ENCODE measurements at places on chromosomes 13 and 19.

GRCh38 chr19:41638641-41639081 lies 11.8 kb upstream of the CEACAM4 start:
- no peak for DNase-seq

- no peak for DNase-seq
Observed at GRCh38 chr19:14165990-14166830, 29.8 kb upstream of the ASF1B start.

DNA sequence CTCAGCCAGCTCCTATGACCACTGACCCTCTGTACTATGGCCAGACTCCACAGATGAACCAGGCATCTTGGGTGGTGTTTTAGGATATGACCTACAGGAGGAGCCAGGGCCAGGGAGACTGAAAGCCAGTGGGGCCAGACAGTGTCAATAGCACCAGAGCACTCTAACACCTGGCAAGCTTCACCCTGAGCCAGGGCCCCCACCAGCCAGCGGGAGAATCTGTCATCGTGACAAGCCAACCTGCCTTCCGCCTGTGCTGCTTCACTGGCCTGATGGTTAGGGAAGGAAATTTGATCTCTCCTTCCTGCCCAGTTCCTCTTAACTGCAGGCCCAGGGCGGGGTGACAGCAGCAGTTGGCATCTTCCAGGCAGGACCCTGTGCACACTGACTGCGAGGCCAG lies 222.4 kb downstream of the UQCRFS1 start:
- DNase-seq = no peak

GRCh38 chr13:20349564-20350381 lies 117.7 kb upstream of the GJB6 start:
- DNase-seq = no peak

DNA sequence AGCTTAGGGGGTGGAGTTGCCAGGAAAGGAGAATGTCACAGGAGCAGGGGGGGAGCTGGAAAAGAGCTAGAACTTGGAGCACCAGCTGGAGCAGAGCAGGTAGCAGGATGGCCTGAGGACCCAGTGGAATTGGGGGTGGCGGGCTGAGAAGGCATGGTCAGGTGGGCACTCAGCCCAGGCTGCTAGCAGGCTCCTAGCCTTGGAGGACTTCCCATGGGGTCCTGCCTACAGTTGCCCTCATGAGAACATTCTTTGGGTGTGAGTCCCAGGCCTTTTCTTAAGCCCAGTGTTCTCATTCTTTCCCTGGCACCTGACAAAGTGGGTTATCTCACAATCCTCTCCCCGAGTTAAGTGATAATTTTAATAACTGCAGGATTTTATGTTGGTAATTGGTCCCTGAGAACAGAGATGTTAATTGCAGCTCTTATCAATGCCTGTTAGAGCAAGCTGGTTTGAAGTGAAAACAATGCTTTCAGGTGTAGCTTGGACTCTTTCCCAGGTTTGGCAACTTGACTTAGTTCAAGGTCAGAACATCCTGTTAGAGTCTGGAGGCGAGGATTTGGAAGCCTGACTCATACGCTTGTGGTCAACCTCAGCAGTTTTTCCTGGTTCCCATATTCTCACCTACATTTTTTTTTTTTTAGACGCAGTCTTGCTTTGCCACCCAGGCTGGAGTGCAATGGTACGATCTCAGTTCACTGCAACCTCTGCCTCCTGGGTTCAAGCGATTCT lies 18.1 kb upstream of the OLFM4 start:
- no peak for DNase-seq

DNA sequence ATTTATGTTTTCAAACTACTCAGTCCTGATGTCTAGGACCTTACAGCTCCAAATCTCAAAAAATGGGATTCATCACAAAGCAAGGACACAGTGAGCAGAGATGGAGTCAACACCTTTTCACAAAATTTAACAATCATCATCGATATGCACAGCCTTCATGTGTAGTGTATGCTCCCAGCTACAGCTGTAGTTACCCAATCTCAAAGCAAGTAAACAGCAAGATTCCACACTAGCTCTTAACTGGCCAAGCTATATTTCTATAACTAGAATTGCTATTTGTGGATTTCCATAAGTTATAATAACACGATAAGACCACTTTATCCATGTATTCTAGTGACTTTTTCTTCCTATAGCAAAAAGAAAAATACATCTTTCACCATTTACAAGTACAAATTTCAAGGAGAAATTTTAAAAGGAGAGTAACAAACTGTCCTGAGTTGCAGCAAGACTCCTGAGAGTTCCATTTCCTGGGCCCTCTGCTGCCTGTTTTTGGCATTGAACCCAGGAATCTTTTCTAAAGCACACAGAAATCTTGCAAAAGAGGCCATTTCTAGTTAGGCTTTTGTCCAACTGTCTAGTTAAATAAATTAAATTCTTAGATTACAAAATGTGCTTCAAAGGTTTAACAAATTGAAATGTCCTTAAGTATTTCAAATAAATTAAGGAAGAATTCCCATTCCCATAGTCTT lies 460.6 kb downstream of the FGF14 start:
- DNase-seq = no peak

- no peak for DNase-seq
Observed at GRCh38 chr13:34114581-34114980, 296.6 kb downstream of the RFC3 start.

- DNase-seq = no peak
Observed at GRCh38 chr13:32592082-32592481, 5.8 kb downstream of the PDS5B start.

DNA sequence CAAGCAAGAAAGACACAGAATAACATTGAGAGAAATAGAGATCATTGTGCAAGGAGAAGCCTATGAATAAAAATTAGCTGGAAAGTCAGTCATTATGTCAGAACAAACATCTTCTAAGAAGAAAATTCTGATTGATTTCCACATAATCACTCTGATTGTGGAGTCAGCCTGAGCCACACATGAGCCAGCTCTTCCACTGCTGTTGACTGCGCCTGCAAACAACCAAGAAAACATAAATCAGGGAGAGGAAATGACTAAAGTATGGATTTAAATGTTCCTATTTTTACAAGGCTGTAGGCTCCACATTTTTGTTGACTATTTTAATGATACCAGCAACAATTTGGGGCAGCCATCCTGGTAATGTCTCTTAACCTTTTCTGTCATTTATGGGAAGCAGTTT lies 962.3 kb downstream of the EFNB2 start:
- no peak for DNase-seq

Measured in activated T-cell treated with anti-CD3 and anti-CD28 coated beads, Interleukin-2, amount 50 U/mL, for 4 hours (primary cell).